ENCODE measurements at places on chromosomes 1 and 21.

DNA sequence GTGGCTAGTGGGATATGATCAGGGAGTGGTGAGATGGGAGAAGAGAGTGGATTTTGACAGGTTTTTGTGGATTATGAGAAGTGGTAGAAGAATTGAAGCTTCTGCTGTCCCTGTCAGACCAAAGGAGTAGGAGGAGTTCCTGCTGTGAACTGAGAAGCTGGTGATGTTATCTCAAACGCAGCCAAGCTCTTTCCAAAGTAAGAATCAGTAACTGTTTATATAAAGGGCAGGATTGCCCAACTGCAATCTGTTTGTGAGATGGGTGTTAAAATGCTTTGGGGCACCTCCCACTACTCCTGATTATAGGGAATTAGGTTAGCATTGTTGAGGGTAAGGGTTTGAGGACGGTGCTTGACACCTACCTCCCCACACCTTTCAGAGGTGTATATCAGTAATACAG, 60.5 kb upstream of the USP25 start:
- DNase-seq = no peak

DNA sequence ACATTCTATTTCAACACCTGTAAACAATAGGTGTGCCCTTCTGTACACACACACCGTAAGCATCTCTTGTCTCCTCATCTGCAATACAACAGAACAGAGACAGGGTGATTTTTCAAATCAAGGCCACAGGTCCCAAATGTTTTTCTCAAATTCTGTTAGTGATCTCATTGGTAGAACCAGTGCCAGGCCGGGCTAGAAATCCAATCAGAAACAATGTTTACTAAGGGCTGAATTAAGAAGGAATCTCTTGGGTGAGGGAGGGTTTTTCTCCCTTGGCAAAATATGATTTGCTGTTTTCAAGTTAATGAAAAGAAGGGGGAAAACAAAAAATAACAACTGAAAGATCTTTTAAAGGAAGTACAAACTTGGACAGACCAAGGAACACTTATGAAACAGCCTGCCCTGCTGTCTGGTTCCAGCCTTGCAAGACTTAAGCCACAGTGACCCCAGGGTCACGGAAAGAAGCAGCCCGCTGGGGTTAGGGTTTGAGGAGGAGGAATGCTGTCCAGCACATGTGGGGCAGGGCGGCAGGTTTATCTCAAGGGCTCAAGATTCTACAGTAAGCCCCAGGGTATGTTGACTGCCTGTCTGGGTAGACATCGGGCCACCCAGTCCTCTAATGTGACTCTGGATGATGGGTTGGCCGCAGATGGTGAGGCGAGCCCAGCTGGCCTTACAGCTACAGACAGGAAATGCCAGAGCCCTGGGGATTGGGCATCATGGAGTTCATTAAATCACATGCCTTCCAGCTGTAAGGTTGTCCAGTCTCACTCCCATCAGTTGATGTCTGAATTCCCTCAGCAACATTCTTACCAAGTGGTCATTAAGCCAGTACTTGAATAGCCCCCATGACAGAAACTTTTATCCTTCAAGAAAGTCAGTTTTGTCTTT, 73.3 kb upstream of the SLC44A3 start:
- no peak for DNase-seq

- DNase-seq = no peak
Measured at GRCh38 chr21:33387294-33387693, 15.9 kb upstream of the IFNGR2 start.

GRCh38 chr1:2259668-2260402, 31.7 kb downstream of the SKI start:
- no peak for DNase-seq

Data from activated CD8-positive, alpha-beta memory T cell treated with anti-CD3 and anti-CD28 coated beads for 1 hour (primary cell).